Right hindlimb (tissue), 1 donor: ENCODE measurements at places on chromosomes 3 and 15.
A peak's percentile ranks its signal among the peaks of the same experiment; 100 is the strongest.

GRCh38 chr3:14238930-14239329 is 60.3 kb downstream of the LSM3 start:
- DNase-seq = no peak

GRCh38 chr15:93035092-93035915 is 53.7 kb downstream of the RGMA start:
- DNase-seq = no peak

DNA sequence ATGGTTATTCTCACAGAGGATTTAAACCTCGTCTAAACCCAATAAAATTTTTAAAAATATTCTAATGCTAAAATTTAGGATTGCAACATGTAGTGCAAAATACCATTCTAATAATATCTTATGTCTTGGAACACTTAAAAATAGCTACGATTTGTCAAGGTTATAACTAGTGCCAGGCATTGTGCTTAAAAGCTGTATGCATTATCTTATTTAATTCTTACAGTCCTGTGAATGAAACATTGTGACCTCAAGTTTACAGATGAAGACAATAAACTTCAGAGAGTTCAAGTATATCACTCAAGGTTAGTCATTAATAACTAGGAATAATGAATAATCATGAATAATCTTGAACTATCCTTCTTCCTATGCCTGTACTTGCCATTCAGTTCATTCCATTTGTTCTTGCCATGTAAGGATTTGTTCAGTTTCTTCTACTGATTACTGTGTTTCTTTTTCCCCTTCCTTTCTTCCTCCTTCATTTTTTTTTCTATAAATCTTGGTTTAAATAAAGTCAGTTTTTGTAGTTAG is 897.6 kb upstream of the NR2F2 start:
- no peak for DNase-seq

- DNase-seq = no peak
These were observed 435.4 kb downstream of the WDR72 start for GRCh38 chr15:53324061-53324460.

DNA sequence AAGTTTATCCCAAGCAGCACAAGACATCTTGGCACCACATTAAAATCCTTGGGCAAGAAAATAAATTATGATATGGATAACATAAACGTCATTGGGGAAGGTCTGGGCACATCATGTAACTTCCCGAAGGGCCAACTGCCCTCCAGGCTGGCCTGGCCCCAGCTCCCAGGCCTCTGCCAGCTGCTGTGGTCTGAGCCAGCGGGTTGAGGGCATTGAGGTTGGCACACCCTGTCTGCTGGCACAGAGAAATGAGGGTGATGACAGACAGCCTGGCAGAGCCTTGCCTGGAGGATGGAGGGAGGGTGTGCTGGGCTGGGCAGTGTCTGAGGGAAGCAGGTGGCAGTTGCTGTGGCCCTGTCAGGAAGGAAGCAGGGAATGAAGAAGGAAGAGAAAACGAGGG is 3.3 kb upstream of the RBSN start:
- DNase-seq = peak; percentile 58
